ENCODE measurements at places on chromosomes 7 and 10.

DNA sequence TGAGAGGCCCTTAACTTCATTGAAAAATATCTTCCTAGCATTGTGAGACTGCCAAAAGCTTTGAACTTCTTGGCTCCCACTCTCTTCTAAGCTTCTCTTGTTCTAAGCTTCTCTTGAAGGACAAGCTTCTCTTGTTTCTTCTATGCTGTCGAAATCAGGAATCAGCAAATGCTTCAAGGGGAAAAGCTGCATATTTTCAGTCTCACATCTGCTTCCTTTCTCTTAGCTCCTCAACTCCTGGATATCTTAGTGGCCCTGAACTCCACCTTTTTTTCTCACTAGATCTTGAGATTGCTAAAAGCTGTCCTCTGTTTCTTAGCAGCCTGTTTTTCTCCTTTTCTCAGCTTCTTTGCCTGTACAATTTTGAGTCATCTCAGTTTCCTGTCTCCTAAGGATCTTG, 73.0 kb downstream of the NEUROD6 start:
- DNase-seq: no peak

DNA sequence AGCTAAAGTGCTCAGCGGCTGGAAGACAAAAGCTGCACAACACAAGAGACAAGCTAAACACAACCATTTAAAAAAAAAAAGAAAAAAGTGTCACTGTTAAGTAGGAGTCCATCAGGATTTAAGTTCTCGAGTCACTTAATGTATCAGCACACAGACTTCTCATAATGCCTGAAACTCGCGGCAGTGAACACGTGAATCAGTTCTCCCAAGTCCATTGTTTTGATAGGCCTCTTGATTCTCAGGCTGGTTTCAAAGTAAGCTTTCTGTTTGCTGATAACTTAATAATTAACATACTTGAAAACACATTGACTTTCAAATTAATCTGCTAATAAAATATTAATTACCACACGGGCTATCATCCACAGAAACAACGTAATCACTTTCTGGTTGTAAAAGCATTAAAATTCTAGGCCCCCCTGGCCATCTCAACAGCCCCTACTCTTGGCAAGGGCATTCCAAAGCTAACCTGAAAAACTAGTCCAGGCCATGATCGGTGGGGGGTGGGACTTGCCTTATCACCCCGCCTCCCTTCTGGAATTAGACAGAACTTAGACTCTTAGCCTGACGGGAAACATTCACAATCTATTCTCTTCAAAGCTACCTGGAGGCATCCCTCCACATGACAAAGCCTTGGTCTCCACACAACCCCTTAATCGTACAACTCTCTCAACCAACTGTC, 129.0 kb downstream of the DIP2C start:
- no peak for DNase-seq

DNA sequence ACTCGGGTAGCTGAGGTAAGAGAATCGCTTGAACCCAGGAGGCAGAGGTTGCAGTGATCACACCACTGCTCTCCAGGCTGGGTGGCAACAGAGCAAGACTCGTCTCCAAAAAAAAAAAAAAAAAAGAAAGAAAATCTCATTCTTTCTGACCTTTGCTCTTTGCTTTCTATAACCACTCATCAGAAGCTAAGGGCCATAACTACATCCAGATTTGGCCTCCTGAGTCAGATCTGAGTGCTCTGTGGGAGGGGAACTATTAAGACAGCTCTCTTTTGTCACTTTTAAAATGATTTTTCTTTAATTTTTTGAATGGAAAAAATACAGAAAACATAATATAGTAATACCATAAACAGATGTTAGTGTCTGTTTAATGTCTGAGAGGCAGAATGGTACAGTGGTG, 210.1 kb downstream of the KIAA1217 start:
- DNase-seq: no peak

- DNase-seq: no peak
Measured at GRCh38 chr7:69412331-69413146, 185.7 kb upstream of the AUTS2 start.

DNA sequence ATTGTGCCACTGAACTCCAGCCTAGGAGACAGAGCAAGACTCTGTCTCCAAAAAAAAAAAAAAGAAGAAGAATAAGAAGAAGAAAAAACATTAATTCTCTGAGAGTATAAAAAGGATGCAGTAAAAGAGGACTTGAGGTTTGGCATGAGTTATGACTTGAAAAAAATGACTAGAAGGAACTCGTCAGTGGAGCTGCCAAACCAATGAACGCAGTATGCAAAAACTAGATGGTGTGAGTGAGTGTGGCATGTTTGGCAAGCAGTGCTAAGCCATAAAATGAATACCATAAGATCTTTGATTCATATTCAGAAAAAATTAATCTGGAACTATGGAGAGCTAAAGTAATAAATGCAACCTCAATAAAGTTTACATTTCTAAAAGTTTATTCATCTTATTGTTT, 68.6 kb upstream of the MEOX2 start:
- no peak for DNase-seq

DNA sequence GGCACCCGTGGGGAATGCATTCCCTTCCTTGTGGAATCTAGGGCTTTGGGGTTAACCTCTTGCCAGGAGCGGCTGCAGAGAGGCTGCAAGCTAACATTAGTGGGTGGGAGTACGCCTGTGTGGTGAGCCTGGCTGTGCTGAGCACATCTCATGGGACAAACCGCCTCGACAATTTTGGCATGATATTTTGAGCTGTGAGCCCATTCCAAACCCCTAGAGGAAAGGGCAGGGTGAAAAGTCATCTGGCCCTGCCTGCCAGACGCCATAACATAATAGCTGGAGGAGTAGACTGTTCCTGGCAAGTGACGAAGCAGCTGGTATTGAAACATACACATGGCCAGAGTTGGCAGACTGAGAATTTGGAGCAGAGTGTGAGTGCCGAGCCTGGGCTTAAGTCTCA, 110.0 kb downstream of the TACC2 start:
- DNase-seq: no peak

GRCh38 chr10:64196638-64197315, 675.6 kb downstream of the REEP3 start:
- DNase-seq: no peak

Measured in NCI-H2081 treated with DMSO at 0.1 percent for 48 hours (cell line).